ENCODE measurements at places on chromosomes 13 and 19.

- DNase-seq, result no peak
These were observed 46.9 kb downstream of the ITGBL1 start for GRCh38 chr13:101499406-101499805.

- DNase-seq, result no peak
These were observed at the start of gene CAMSAP3 for GRCh38 chr19:7595466-7596133. CAMSAP3 (plus strand) TSS chr19:7595863; CDS start chr19:7596003, 140 bp downstream.

- DNase-seq, result no peak
These were observed 221.2 kb downstream of the MAB21L1 start for GRCh38 chr13:35255241-35255640.

- no peak for DNase-seq
These were observed 210.0 kb upstream of the OBI1 start for GRCh38 chr13:78868991-78869390.

DNA sequence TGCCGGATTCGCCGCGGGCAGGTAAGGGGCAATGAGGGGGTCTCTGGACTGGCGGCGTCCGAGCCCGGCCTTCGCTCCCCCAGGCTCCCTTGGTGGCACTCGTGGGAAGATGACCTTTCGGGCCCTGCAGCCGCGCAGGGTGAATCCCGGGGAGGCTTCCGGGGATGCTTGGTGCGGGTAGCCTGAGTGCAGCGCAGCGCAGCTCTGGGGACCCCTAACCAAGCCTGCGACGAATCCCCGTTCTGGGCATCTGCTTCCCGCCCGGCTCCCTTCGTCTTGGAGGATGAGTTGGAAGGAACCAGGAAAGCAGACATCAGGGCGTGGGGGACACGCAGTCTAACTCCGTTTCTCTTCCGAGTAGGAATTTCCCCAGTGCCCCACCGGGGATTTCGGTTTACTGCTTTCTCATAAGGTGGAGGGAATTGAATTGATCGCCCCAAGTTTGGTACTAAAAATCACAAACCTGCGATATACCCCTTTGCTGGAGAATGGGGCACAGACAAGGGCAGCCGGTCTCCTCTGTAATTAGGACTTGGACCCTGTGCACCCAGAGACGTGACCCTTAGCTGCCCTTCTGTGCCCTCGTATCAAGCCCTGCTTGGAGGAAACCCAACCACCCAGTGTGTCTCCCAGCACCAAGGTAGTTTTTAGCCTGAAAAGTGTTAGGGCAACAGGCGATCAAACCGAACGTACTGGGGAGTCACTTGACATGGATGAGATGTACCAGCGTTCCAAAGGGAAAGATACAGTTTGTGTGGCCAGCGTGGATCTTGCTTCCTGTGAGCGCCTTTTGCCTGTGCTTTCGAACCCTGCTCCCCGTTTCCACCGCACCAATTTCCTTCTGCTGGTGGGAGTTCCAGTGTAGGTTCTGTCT is 1.0 kb downstream of the GPC5 start:
- no peak for DNase-seq

GRCh38 chr13:105502193-105502592 is 1033.3 kb downstream of the EFNB2 start:
- DNase-seq, result no peak

- no peak for DNase-seq
These were observed 27.7 kb upstream of the ARGLU1 start for GRCh38 chr13:106595625-106596024.

DNA sequence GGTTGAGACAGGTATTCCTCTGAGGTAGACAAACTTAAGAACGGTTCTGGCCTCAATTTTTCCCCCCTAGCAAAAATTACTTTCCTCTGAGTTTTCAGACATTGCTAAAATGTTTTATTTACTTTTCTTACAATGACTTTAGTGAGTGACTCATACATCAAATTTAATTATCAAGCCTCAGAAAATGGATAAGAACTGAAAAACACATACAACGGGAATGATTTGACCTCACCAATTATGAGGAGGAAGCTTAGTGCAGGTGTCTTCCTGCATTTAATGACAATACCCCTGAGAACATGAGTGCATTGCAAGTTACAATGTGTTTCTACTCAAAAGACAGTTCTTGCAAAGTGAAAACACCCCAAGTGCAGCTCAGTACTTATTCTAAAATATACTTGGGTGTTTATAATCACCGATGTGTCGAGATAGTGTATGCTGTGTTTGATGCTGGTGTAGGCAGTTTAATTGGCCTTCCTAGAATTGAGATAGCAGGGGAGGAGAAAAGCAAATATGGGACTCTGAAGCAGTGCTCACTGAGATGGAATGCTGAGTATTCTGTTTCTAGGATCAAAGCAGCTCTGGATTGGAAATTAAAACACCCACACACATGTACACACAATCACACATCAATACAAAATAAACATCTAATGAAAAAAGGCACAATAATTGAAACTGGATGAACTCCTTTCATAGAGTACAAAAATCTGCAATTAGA is 189.5 kb upstream of the SLC10A2 start:
- DNase-seq, result no peak

DNA sequence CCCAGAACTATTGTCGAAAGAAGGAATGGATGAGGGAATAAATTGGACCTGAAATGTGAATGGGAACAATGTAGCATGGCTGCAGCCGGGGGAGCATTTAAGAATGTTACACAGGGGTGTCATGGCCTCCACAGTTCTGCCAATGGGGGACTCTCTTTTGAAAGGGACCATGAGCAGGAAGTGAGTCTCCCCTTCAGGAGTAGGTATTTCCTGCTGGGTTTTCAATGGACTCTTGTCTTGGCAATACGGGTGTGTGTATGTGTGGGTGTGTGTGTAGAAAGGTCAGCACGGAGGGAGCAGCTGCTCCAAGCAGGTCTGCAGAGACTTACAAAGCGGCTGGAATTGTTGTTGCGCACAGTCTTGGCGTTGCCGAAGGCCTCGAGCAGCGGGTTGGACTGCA is 24.4 kb downstream of the MYO1F start:
- no peak for DNase-seq

GRCh38 chr13:82358284-82358683 is 1524.0 kb downstream of the SLITRK1 start:
- DNase-seq, result no peak

GRCh38 chr19:51702103-51702824 is 9.1 kb downstream of the SPACA6 start:
- peak; percentile 96 for DNase-seq

DNA sequence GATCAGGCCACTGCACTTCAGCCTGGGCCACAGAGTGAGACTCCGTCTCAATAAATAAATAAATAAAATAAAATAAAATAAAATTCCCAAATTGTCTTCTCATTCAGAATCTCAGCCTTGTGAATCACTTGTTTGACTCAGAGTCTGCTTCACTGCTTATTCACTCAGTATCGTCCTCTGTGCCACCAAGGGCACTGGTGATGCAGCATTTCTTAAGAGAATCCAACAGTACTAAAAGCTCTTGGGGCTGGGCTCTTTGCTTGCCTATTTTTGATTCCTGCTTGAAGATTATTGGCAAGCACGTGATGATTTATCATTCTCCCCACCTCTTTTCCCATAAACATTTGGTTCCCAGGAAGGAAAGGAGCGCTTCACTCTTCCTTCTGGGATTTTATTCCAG is 54.8 kb upstream of the HMGB1 start:
- no peak for DNase-seq

- DNase-seq, result no peak
These were observed 27.0 kb downstream of the DNM2 start for GRCh38 chr19:10744801-10745293.

DNA sequence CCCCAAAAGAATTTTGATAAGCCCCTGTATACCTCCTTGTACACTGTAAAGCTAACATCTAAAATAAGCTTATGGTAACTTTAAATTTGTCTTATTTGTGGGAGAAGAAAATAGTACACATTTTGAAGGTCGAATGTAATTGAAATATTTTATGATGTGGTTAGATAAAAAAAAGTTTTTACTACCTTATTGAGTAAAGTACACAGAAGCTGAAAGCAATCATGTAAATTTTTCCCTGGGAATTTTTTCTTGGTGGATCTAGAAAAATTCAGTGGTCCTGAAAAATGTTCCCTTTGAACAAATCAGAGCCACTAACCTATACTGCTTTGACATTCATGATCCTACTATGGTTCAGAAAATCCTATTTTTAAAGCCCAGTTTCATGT is 46.9 kb downstream of the SIPA1L3 start:
- no peak for DNase-seq

DNA sequence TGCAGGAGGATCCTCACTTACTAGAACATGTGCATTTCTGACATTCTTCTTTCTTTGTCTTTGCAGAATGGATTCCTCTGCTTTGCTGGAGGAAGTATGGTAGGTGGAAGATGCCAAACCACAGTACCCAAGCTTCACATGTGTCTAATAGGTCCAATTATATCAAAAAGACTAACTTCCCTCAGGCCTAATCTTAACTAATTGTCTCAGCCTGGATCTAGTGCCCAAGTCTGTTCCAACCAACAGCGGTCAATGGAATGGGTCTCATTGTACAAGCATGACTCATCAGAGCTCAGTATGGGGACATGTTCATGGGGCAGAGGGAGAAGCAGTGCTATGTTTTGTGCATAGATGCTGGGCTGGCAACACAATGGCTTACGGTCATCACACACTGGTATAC is 81.6 kb upstream of the CSNK1A1L start:
- no peak for DNase-seq

GRCh38 chr13:60112771-60113170 is 51.0 kb downstream of the DIAPH3 start:
- DNase-seq, result no peak

DNA sequence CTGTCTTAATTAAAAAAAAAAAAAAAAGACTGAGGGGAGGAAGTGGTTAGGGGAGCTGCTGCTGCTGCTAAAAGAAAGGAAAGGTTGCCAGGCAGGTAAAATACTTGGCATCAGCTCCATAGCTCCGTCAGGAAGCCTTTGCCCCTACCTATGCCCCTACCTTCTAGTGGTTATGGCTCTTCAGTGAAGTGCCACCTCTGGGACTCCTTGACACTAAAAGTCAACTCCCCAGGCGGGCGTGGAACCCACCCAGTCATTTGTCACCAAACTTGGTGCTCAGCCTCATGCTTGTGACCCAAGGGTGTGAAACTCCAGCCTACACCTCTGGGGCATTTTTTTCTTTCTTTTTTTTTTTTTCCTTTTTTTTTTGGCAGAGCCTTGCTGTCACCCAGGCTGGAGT is 4.9 kb upstream of the NECTIN2 start:
- no peak for DNase-seq

DNA sequence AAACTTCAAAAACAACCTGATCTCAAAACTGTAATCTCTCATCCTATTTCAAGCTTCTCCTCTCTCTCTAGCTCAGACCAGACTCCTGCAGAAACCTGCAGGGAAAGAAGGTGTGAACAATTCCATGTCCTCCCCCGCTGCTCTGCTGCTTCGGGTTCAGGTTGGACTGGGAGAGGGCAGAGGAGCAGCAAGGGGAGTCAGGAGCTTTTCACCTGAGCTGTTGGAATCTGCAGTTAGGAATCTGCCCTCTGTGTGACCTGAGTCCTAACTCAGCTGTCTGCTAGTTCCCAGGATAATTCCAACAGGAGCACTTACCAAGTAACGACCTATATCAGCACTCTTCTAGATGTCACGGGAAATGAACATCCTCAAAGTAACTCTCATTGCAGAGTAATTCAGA is 118.3 kb downstream of the DNAJC15 start:
- no peak for DNase-seq

GRCh38 chr13:30971575-30971974 is 39.1 kb downstream of the TEX26 start:
- DNase-seq, result no peak

GRCh38 chr19:3784607-3785450 is 1.4 kb downstream of the MATK start:
- no peak for DNase-seq

DNA sequence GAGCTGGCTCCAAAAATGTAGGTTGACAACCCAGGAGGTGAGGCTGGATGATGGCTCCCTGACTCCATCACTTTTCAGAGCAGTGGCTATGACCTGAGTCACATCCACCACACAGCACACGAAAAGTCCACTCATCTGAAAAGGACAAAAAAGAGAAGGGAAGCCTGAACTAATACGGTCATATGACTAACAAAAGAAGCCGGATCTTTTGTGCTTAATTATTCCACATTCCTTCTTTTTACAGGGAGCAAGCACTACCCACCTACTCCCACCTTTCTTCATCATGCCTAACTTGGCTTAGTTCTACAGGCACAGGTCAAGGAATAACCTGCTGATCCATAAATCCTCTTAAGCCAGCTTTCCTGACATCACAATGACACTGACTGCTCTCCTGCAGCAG is 601.3 kb upstream of the MIR17HG start:
- DNase-seq, result no peak

DNA sequence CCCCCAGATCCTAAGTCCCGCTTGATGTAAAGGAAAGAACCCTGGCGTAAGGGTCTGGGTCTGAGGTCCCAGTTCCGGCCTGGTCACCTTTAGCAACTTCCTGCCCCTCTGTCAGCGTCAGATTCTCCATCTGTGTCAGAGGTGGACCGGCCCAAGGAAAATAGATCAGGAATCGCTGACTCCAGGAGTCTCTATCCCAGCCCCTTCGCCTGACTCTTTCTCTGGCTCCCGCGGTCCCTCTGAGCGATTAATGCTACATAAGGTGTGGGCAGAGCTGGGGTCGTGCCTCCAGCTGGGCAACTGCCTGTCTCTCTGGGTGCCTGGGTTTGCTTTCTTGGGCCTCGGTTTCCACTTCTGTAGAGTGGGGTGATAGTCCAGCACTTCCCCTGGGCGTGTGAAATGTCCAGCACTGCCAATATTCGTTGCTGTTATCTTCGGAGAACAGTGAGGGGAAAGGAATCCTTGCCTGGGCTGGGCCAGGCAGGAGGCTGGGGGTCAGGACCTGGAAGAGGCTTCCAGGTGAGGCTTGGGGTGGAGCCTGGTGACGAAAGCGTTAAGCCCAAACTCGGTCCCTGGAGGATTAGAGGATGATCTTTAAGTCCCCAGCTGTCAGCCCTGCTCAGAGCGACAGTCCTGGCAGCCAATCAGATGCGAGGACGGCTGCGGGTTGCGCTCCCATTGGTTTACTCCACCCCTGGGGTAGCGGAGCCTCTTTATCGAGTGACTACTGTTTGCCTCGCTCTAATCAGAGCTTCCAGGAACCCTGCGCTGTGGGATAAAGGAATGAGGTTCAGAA is 767 bp downstream of the ABCA7 start:
- peak; percentile 95 for DNase-seq

DNA sequence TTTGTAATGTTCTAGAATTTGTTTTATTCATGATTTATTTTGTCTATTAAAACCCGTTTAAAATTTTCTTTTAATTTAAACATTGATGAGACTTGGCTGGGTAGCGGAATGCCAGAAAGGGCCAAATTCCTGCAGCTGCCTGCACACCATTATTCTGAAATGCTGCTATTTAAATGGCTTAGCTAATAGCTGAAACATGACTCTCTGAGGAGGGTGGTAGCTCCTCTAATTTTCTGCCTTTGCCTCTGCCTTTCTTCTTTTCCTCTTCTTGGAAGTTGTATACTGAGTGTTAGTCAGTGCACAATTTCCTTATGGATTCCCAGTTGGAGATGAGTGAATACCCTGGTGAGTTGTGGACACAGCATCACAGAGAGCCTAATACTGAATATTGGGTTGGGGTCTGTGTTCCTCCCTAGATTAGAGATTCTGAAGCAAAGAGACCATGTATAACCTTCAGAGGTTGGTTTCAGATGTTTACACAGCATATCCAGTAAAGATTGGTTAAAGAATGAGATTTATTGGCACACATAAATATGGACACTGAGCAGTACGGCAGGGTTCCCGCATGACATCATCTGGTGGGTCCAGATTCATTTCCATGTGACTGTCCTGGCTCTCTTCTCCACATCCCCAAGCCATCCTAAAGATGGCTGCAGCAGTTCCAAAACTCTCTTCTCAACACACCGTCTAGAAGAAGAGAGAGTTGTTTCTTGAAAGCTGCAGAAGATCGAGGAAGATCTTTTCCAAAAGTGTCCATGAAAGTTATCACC is 55.9 kb downstream of the MTUS2 start:
- DNase-seq, result no peak

- no peak for DNase-seq
These were observed 8.8 kb upstream of the KPTN start for GRCh38 chr19:47492571-47493377.

Measured in esophagus muscularis mucosa (tissue), 4 donors.